ENCODE measurements at places on chromosomes 2 and 18.

DNA sequence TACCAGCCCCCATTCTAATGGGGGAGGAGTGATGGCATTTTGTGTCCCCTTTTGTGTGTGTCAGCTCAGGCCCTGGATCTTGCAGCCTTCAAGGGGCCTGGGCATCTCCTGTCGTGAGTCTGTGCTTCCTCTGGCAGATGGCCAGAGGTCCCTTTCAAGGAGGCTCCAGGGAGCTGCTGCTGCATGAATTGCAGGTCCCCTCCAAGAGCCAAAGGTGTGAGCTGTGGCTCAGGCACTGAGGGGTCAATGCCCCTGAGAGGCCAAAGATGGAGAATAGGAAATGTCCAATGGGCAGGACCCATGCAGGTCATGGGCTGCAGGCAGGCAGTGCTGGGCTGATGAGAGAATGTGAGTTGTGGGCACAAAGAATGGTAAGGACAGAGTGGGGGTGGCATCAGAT is 10.4 kb downstream of the MAB21L4 start:
- no peak for DNase-seq

DNA sequence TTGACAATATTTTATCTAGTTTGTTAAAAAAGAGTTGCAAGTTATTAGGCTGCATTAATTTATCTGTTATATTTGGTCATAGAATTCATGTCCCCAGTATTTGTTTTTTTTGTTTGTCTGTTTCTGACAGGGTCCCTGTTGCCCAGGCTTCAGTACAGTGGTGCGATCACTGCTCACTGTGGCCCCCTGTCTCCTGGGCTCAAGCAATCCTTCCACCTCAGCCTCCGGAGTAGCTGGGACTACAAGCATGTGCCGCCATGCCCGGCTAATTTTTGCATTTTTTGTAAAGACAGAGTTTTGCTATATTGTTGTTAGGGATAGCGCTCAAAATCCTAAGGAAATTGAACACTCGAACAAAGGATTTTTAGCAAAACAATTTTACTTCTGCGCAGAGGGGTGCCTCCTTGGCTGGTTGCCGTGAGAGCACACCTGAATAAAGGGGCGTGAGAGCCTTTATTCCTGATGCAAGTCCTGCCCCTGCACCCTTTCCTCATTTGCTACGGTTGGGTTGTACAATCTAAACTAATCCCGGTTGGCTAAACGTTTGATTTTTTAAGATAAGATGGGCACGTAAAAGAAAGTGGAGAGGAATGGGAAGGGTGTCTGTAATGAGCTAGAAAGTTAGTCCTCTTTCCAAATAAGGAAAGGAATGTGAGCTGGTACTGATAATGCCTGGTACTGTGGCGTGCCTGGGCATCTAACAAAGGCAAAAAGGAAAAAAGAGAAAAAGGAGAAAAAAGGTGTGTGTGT is 65.5 kb downstream of the COMMD1 start:
- no peak for DNase-seq

DNA sequence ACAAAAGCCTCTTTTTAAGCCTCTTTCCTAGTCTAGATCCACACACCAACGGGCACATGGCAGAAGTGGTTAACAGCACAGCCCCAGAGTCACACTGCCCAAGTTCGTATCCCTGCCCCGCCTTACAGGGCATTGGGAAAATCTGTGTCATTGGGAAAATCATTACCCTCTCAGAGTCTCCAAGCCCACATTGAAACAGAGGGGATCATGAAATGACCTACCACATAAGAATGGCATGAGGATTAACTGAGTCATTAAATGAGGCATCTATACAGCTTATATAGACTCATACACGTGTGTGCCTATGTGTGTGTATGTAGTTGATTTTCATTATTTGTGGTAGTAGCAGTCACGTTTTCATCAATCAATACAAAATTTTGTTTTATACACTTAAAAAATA is 469.0 kb upstream of the POU3F3 start:
- DNase-seq, result no peak

GRCh38 chr2:54545702-54546450 is 89.7 kb downstream of the SPTBN1 start:
- no peak for DNase-seq

DNA sequence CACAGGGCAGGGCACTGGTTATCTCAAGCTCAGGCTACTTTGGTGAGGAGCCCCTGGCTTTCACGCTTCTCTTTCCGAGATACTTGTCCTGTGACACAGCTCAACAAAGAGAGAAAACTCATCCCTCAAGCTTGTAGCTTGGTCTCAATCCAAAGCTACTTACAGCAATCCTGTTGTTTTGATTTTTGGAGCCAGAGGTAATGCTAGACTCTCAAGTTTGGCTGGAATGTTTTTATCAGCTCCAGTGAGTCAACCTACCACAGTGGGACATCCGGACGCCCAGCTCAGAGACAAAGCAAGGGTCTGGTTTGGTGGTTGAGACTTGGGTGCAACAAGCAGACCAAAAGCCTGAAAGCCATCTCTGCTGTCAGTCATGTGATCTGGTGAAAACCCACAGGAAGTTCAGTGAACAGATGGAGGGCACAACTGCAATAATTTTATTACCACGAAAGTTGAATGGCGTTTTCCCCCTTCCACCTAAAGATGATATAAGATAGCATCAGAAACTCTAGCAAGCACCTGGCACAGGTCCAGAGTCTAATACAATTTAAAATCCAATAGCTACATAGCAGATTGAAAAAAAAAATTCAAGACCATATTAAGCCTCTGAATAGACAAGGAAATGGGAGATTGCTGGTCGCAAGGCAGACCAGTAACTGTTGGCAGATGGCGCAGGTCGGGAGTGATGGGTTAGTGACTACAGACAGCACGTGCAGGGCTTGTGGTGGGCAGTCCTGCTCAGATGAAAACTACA is 102.3 kb upstream of the SMAD7 start:
- no peak for DNase-seq

- DNase-seq, result peak; percentile 40
Measured at GRCh38 chr2:96140941-96141623, 2.8 kb upstream of the ASTL start.

GRCh38 chr2:230865307-230865765 is 594 bp downstream of the ITM2C start:
- DNase-seq, result no peak

DNA sequence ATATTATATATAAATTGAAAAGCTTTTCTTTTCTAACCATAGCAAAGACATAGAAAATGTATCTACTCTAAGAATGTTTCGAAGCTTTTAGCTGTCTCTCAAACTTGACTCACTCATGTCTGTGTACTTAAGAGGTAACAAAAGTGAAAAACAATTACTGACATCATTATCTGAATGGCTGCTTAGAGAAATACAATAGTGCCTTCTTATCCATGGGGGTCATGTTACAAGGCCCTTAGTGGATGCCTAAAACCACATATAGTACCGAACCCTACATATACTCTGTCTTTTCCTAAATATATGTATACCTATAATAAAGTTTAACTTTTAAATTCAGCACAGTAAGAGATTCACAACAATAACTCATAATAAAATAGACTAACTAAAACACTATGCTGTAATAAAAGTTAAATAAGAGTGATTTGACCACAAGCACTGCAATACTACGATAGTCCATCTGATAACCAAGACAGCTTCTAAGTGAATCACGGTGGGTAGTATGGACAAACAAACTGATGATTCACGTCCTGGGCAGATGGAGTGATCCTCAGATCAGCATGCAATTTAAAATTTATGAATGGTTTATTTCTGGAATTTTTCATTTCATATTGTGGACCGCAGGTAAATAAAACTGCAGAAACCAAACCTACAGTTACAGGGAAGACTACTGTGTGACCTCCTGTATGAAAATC is 246.2 kb downstream of the XIRP2 start:
- DNase-seq, result no peak

GRCh38 chr2:121648206-121649148 is 785 bp downstream of the CLASP1 start:
- peak; percentile 19 for DNase-seq

- no peak for DNase-seq
Measured at GRCh38 chr18:58058720-58059119, 14.7 kb downstream of the NEDD4L start.

GRCh38 chr2:68937346-68938055 is 15.2 kb downstream of the GKN2 start:
- DNase-seq, result no peak

Measured in activated T-cell treated with anti-CD3 and anti-CD28 coated beads for 1 hour (primary cell).